ENCODE measurements at places on chromosomes 16 and 17. TPM values are rescaled to one million over a fixed set of nuclear protein-coding genes. Genes with fewer than 3 reads are reported as not detected.

- H3K4me1 ChIP-seq, result peaks cover 62% of the 10 kb centered on the region
- peaks cover 8% of the 10 kb centered on the region for H3K36me3 ChIP-seq
- no peaks in the 10 kb centered on the region for H3K27me3 ChIP-seq
Observed at GRCh38 chr17:31508288-31509094, 117.0 kb downstream of the RAB11FIP4 start.

- no peak overlapping the region for H3K4me3 ChIP-seq
- H3K36me3 ChIP-seq, result no peaks in the 10 kb centered on the region
- DNase-seq, result no peak
Observed at GRCh38 chr16:82201351-82201750, 31.3 kb upstream of the MPHOSPH6 start.

DNA sequence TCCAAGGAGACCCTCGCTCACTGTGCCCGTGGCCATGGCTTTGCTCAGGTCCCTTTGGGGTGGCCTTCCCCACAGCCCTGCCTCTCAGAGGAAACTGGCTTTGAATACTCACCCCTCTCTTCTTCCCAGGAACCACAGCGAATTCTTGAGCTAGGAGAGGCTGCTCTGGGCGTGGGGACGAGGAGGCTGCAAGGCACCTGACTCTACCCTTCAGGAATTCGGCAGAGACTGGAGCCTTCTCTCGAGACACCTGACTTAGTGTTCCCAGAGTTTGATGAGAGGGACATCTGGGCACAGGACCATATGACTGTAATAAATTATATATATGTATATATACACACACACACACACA is 6.2 kb downstream of the LLGL2 start:
- H3K27me3 ChIP-seq, result no peaks in the 10 kb centered on the region
- no peaks in the 10 kb centered on the region for H3K36me3 ChIP-seq
- DNase-seq, result no peak
- H3K27ac ChIP-seq, result no peak overlapping the region
- no peak overlapping the region for H3K4me3 ChIP-seq

DNA sequence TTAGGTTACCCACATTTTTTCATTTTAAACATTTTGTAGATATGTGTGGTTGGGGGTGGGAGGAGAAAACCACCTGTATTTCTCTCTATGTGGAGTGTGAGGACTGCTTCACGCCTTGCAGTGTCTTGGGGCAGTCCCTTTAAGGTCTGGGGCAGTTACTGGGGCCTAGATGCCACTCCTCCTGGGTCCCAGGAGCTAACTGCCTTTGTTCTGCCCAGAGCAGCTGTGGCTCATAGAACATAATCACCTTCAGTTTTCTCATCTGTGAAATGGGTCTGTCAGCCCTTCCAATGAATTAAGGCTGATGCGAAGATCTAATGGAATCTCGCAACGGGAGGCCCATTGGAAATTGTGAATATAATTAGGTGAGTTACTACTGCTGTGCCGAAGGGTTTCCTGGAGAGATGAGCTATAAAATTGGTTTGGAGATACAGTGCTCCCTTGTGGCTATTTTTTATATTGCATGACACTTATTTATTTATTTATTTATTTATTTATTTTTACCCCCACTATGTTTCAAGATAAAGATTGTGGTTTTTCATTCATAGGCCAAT is 22.9 kb downstream of the DHRS7C start:
- DNase-seq, result no peak
- no peak overlapping the region for H3K4me3 ChIP-seq
- no peaks in the 10 kb centered on the region for H3K4me1 ChIP-seq

DNA sequence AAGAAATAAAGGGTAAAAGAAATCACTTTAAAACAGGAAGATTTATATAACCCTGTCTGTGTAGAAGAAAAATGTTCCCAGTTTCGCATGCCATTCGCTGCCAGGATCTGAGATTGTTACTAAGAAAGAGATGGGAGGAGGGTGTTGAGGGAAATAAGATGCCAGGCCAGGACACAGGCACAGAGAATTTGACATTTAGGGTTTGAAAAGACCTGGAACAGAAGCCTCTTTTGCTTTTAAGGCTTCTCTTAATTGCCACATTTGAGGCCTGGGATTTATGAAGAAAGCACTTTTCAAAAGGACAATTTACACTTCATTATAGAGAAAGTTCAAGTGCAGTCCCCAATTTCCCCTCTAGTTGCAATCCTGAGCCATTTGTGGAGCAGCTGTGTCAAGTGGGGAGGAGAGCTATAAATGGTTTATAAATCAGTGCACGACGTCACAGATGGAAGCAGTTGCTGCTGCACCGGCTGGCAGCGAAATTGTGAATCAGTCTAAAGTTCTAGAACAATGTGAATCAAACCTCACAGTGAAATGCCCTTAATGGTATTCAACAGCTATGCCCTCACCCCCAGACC is 26.5 kb upstream of the C16orf87 start:
- H3K4me1 ChIP-seq, result peaks cover 7% of the 10 kb centered on the region
- no peak overlapping the region for H3K4me3 ChIP-seq
- H3K27ac ChIP-seq, result no peak overlapping the region
- H3K36me3 ChIP-seq, result no peaks in the 10 kb centered on the region
- H3K27me3 ChIP-seq, result no peaks in the 10 kb centered on the region
- peak; percentile 15 for DNase-seq

DNA sequence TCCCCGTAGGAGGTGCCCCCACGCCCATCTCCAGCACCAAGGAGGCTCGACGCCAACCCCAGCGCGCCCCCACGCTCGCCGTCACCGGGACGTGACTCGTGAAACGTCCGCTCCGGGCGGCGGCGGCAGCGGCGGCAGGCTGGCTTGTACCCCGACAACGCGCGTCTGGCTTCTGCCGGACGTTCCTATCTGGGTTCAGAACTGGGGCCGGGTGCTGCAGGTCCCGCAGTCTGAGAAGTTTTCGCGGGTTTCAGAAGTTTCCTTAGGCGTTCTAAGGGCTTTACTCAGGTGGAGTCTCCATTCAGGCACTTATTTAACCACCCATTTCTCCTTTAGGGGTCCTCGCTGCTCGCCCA is 672 bp upstream of the ALKBH5 start:
- peaks cover 37% of the 10 kb centered on the region for H3K36me3 ChIP-seq
- DNase-seq, result peak; percentile 89
- H3K4me1 ChIP-seq, result peaks cover 43% of the 10 kb centered on the region
- H3K4me3 ChIP-seq, result peak overlapping the region; percentile 96
- H3K27me3 ChIP-seq, result no peaks in the 10 kb centered on the region

GRCh38 chr16:20925751-20926150 is 25.2 kb downstream of the LYRM1 start:
- H3K36me3 ChIP-seq, result peaks cover 12% of the 10 kb centered on the region
- no peaks in the 10 kb centered on the region for H3K4me1 ChIP-seq
- H3K27ac ChIP-seq, result no peak overlapping the region
- no peak overlapping the region for H3K4me3 ChIP-seq

DNA sequence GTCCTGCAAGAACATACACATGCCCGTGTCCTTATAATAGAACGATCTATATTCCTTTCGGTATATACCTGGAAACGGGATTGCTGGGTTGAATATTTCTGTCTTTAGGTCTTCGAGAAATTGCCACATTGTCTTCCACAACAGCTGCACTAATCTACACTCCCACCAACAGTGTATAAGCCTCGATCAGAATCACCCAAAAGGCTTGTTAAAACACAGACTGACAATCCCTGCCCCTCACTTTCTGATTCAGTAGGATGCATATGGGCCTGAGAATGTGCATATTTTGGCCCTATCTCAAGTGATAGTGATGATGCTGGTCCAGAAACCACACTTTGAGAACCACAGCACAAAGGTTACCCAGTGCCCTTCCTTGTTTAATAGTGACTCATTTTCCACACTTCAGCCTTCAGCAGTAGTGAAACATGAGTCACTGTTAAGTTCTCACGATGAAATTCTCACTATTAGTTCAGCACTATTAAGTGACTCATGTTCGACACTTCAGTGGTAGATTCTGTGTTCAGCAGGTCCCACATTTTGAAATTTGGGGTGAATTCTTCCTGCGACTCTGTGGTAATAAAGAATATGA is 215.6 kb downstream of the GRIN2A start:
- no peak overlapping the region for H3K27ac ChIP-seq
- no peaks in the 10 kb centered on the region for H3K36me3 ChIP-seq
- H3K4me3 ChIP-seq, result no peak overlapping the region

DNA sequence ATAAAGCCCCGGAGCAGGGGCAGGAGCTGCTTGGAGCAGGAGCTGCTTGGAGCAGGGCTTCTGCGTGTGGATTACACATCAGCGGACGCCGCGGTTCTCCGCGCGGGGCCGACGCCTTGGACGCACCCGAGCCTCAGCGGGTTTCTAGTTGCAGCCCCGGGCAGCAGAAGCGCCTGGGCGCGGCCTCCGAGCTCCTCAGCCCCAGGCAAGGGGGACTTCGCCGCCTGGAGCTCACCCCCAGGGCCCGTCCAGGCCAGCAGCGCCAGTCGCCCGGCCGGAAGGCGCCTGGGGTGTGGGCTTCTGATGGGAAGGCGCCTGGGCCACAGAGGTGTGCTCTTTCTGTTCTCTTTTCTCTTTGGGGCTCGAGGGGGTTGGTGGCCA is 6.3 kb downstream of the FOXF1 start:
- peaks cover 77% of the 10 kb centered on the region for H3K27me3 ChIP-seq
- peaks cover under 1% of the 10 kb centered on the region for H3K4me1 ChIP-seq
- DNase-seq, result no peak
- no peaks in the 10 kb centered on the region for H3K36me3 ChIP-seq
- no peak overlapping the region for H3K27ac ChIP-seq
- H3K4me3 ChIP-seq, result no peak overlapping the region

DNA sequence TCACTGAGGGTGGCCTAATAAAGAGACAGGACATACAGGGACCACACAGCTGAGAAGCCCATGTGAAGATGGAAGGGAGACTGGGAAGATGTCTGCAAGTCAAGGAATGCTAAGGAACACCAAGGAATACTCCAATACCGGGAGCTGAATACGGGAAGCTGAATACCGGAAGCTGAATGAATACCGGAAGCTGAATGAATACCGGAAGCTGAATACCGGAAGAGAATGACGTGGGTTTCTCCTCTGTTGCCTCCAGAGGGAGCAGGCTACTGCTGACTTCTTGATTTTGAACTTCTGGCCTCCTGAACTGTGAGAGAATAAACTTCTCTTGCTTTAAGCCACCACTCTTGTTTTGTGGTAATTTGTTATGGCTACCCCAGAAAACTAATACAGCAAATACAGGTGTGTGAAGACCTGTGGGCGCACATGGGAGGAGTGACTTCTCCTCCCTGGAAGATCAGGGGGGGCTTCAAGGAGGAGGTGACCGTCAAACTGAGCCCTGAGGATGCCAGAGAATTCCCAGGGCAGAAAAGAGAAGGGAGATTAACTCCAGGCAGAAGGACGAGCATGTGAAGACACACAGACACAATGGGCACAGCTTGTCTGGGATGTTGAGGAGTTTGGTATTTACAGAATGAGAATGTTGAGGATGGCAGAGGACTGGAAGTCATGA is 259.9 kb downstream of the IRF8 start:
- no peaks in the 10 kb centered on the region for H3K4me1 ChIP-seq
- no peak overlapping the region for H3K27ac ChIP-seq
- no peak overlapping the region for H3K4me3 ChIP-seq
- H3K36me3 ChIP-seq, result no peaks in the 10 kb centered on the region
- DNase-seq, result no peak

GRCh38 chr17:18974407-18975149 is 22.6 kb downstream of the SLC5A10 start:
- peak; percentile 62 for DNase-seq
- H3K27me3 ChIP-seq, result no peaks in the 10 kb centered on the region
- no peak overlapping the region for H3K4me3 ChIP-seq
- H3K36me3 ChIP-seq, result peaks cover 4% of the 10 kb centered on the region
- peak overlapping the region; percentile 38 for H3K27ac ChIP-seq
- H3K4me1 ChIP-seq, result peaks cover 14% of the 10 kb centered on the region

DNA sequence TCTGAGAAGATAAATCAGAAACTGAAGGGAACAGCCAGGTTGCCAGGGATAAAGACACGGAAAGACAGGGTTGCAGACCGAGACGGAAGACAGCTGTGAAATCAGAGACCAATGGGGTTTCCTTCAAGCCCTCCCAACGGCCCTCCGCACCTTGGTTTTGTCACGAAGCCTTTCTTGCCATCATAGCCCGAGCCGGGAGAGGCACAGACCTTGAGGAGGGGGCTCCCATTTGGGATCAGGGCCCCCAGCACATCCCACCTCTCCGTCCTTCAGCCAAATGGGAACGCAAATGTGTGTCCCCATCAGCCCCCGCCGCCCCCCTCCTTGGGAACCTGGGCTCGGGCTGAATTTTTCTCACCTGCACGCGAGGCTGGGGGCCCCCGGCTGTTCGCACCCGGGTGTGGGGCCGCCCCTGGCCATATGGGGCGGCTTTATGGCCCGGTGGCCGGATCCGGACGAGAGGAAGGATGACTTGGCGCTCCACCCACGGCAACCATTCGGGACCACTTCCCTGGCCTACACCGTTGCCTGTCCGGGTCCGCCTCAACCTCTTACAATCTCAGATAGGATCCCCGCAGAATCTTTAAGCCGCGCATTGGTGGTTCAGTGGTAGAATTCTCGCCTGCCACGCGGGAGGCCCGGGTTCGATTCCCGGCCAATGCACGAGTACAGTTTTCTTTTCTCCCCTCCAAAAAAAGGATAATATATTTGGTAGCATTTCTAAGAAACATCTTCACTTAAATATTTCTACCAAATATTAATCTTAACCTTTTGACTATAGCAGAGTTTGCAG is 1.4 kb upstream of the HES7 start:
- peaks cover 32% of the 10 kb centered on the region for H3K27me3 ChIP-seq
- peak; percentile 93 for DNase-seq
- H3K4me3 ChIP-seq, result peak overlapping the region; percentile 97
- peaks cover 6% of the 10 kb centered on the region for H3K36me3 ChIP-seq

DNA sequence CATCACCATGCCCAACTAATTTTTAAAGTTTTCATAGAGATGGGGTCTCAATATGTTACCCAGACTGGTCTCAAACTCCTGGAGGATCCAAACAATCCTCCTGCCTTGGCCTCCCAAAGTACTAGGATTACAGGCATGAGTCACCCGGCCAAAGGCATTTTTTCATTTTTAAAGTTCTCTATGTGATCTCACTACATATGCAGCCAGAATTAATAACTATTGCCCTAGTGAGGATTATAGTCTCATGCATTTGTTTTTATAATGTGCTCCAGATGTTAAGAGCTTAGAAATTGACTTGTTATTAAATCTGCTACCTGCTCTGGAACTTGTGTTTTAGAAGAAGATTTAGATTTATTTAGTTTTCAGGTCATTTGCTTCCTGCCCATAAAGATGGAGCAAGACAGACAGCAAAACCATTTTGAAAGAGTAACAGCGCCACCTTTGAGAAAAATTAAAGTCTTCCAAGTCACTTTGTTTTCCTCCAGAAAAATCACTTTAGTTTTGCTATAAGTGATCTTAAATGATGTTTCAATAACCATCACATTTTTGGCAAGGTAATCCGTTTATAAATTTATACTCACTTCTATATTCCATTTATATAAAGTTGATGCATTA is 79.5 kb downstream of the CA4 start:
- no peak for DNase-seq
- H3K4me3 ChIP-seq, result no peak overlapping the region
- no peak overlapping the region for H3K27ac ChIP-seq
- peaks cover 2% of the 10 kb centered on the region for H3K36me3 ChIP-seq
- peaks cover 8% of the 10 kb centered on the region for H3K4me1 ChIP-seq

GRCh38 chr17:4080686-4081085 is 62.1 kb downstream of the ZZEF1 start:
- peaks cover 21% of the 10 kb centered on the region for H3K36me3 ChIP-seq
- H3K27me3 ChIP-seq, result no peaks in the 10 kb centered on the region
- peak overlapping the region; percentile 22 for H3K27ac ChIP-seq
- no peaks in the 10 kb centered on the region for H3K4me1 ChIP-seq

GRCh38 chr16:68242085-68242484 is 3.1 kb upstream of the PLA2G15 start:
- H3K4me3 ChIP-seq, result no peak overlapping the region
- no peak for DNase-seq

The RAMP2 gene
- total RNA-seq, result not detected

The SLC5A2 gene
- total RNA-seq, result not detected

The PGAP3 gene
- 7.4 TPM for total RNA-seq

The DRG2 gene
- 45.1 TPM for total RNA-seq

The MYH1 gene
- total RNA-seq, result not detected

Measured in activated CD8-positive, alpha-beta T cell treated with anti-CD3 and anti-CD28 coated beads for 36 hours (primary cell).